ENCODE measurements at places on chromosomes 7 and 10. TPM values are rescaled to one million over a fixed set of nuclear protein-coding genes. Genes with fewer than 3 reads are reported as not detected.
A peak's percentile ranks its signal among the peaks of the same experiment; 100 is the strongest.

DNA sequence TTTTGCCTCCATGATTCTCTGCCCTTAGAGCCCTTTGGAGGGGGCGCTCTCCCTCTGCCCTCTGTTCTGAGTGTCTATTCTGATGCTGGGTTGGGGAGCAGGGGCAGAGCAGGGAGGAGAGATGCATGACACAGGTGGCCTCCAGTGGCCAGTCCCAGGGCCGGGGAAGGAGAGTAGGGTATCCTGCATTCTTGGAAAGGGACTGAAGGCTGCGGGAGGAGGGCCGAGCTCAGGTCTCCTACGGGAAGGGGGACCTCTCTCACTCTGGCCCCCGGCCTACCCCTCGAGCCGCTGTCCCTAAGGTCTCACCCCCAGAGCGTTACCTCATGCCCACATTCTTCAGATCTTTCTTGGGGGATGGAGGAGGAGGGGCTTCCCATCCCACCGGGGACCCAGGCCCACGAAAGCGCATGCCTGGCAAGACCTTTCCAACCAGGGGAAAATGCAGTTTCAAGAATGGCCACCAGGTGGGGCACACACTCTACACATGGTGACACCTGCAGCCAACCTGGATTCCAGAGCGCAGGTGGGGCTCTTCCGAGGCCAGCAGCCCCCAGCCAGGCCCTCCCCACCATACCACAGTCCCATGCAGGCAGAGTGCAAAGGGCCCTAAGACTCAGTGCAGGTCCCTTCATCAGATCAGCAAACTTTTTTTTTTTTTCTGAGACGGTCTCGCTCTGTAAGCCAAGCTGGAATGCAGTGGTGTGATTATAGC is 86.4 kb downstream of the MYL10 start:
- peak; percentile 40 for DNase-seq

The PRSS2 gene
- total RNA-seq = not detected

GRCh38 chr7:135448753-135449152 is 61.1 kb downstream of the CNOT4 start:
- no peak for DNase-seq

GRCh38 chr10:93462881-93463280 is 19.3 kb downstream of the MYOF start:
- peak; percentile 46 for DNase-seq

DNA sequence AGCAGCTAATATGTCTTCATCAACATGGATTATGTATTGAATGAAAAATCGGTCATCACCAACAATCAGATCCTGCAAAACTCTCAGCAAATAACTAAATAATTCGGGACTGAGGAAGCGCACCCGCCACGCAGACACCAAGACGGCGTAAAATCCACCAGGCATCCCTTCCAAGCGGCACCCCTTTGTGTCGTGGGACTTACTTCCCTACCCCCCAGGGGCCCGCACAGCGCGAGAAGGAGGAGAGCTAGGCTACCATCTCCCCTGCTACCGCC is 721 bp downstream of the ARL3 start:
- no peak for DNase-seq

DNA sequence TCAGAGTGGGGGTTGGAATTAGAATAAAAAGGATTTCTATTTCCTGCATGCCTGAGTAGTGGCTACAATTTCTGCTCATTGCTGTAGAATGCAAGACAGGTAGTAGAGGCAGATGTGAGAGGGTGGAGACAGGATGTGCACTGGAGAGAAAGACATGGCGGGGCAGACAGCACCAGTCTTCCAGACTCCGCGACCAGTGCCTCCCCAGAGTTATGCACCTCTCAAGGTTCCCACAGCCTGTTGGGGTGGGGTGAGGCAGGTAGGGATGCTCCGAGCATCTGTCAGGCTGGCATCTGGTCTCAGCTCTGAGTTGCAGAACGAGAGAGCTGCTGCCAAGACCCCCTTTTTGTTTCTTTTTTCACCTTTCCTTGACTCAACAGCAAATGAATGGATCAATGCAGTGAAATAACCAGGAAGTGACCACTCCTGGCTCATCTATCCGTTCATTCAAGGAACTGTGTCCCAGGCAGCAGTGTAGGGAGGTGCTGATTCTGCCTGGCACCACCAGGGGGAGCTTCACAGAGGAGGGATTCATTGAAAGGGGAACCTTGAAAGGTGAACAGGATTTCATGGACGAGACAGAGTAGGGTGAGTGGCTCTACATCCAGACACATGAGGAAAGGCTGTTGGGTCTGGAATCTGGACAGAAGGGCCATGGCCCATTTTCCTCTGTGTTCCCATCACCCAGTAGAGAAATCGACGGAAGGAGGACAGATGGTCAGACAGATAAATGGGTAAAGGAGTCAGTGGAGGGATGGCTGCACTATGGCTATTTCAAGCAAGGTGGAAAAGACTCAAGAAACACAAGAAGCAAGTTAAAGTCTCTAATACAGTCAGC is 17.2 kb upstream of the SLC18A3 start:
- DNase-seq = peak; percentile 24

GRCh38 chr10:37957841-37958240 is 18.6 kb downstream of the ZNF25 start:
- DNase-seq = no peak

The CALML5 gene
- not detected for total RNA-seq

The AOAH gene
- total RNA-seq = not detected

- DNase-seq = no peak
Observed at GRCh38 chr7:92200791-92201190, 21.8 kb upstream of the LRRD1 start.

DNA sequence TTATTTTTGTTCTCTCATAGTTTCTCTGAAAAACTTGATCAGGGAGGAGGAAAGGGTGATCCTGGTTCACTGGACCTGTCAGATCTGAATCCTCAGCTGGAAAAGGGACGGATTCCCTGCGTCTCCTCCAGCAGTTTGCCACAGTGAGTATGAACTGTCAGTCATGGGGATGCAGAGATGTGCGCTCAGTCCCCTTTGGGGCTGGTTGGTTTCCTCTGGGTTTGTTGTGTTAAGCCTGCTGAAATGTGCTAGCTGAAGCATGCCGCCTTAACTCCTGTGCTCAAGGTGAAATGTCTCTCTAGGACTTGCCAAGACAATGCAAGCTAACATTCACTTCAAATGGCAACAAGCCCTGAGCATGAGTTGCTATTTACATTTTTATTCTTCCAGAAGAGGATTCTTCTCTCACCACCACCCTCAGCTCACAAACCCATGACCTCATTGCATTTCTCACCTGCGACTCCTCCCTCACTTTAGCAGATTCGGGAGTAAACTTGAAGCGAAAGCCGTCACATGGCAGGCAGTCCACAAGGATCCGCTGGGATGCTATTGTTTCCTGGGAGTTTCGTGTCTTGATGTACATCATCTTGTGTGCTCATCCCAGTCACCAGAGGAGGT is 192.9 kb upstream of the FZD8 start:
- DNase-seq = no peak

The SFTPA1 gene
- total RNA-seq = not detected

The PVRIG gene
- not detected for total RNA-seq

The SORCS3 gene
- total RNA-seq = not detected

- DNase-seq = no peak
Observed at GRCh38 chr10:52662256-52662655, 110.3 kb downstream of the MBL2 start.

DNA sequence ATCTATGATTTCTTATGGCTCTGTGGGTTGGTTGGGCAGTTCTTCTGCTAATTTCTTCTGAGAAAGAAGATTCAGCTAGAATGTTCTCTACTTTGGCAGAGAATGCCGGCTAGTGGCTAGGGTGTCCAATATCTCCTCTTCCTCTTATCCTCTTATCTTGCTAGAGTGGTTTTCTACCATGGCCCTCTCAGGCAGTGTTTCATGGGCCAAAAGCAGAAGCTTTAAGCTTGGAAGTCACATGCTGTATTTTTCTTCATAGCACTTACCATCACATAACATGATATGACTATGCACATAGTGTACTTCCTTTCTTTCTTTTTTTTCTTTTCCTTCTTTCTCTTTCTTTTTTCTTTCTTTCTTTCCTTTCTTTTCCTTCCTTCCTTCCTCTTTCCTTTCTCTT is 140.0 kb downstream of the ITGB8 start:
- peak; percentile 12 for DNase-seq

The PLEKHS1 gene
- total RNA-seq = not detected

DNA sequence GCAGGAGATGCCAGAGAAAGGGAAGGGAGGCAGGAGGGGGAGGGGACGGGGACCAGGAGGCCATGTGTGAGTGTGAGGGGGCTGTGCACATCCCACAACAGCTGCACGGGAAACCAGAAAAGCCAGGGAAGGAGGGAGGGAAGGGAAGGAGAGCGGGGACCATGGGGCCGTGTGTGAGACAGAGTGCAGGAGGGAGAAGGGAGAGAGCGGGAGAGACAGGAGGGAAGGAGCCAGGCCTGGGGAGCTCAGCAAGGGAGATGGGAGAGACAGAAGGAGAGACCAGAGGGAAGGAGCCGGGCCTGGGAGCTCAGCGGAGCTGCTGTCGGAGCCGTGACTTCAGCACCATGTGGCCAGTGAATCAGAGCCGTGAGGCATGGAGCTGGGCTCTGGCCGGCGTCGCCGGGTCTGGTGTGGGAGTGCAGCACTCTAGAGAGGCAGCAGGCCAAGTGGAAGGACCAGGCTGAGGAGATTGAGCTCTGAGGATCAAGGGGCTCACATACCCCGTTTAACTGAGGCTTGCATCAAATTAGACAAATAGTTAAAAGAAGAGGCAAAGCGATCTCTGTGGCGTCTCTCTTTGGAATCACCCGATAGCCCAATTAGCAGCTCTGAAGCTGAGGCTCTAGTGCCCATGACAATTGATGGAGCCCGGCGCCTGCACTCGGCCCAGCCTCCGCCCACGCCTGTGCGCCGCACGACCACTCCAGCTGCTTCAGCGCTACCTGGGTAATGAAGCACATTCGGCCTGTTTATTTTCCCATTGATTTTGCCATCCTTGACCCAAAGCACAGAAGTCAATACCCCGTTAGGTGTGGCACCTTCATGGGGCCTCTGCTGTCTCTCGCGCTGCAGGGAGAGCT is 150.4 kb downstream of the MAD1L1 start:
- peak; percentile 76 for DNase-seq

DNA sequence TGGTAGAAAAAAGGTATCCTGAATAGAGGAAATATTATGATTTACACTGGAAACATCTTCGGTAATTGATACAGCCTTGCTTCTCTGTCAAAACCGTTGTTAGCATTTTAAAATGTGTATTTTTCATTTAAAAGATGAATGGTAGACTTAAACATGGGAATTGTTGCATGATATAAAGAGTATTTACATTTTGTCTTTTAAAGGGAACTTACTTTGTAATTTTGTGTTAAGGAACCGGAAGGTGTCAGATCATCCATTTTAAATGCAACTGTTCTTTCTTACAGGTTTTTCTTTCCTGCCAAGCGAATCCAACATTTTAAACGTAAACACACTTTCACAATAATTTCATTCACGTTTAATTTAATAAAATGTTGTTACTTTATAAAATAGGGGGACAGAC is 1.8 kb upstream of the IGF2BP3 start:
- DNase-seq = no peak

- DNase-seq = peak; percentile 52
Observed at GRCh38 chr10:9305018-9305655, 1250.6 kb downstream of the GATA3 start.

DNA sequence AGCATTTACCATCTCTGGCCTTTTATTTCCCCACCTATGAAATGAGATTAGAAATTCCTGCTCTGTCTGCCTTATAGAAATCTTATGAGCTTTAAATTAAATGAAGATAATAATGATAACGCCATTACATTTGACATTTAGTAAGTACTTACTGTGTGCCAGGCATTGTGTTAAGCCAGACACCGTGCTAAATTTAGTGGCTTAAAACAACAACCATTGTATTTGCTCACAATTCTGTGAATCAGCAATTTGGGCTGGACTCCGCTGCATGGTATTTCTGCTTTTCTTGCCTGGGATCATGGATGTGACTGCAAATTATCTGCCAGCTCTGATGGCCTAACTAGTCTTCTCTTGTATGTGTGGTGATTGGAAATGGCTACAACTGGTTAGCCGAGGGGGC is 56.4 kb upstream of the CCDC6 start:
- DNase-seq = no peak

The NUP205 gene
- total RNA-seq = 31.3 TPM

GRCh38 chr7:150838965-150839650 is 13.2 kb upstream of the AOC1 start:
- no peak for DNase-seq

The TMEM176A gene
- 61.1 TPM for total RNA-seq

DNA sequence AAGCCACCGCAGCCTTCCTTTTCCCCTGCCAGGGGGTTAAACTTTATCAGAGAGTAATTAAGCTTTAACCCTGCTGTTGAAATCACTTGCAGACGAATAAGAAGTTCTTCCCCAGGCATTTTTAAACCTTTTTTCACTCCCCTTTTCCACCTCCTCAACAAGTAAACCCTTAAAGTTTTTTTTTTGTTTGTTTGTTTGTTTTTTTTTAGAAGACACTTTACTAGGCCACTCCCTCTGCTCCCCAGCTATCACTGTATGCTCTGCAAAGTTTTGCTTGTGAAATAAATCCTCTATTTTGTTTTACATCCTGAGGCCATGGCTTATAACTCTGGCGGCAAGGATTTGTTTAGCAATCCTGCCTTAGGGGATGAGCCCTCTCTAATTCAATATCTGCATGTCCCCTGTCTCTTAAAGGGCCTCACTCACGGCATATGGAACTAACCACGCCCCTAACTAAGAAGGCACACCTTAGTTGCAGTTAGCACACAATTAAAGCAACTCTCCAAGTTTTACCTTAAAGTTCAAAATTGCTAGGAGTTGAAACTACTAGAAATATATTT is 1354.7 kb upstream of the LRRTM3 start:
- peak; percentile 3 for DNase-seq

DNA sequence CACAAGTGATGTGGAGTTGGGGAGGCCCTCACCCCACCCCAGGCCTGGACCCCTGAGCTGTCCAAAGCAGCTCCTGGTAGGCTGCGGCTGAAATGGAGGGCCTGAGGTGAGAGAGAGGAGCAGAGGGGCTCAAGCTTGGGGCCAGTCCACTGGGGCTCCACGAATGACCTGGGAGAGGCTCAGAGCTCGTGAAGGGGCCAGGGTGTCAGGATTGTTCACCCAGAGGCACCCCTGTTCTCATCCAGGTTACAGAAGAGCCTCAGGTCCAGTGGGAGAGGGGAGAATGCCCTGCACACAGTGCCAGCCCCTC is 102.2 kb upstream of the RET start:
- no peak for DNase-seq

DNA sequence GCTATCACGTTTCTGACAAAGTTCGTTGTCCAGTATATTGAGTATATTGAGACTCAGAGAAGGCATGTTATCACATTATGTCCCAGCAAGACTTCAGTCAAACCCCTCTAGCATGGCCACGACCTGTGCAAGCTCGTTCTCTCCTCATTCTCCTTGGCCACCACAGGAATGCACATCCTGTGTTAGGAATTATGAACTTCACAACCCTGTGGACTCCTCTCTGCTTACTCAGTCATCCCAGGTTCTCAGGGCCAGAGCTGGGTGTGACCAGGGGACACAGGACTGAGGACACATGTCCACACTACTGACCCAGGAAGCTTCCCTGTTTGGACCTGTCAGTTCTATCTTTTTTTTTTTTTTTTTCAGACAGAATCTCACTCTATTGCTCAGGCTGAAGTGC is 4.4 kb downstream of the SH2D4B start:
- peak; percentile 39 for DNase-seq

DNA sequence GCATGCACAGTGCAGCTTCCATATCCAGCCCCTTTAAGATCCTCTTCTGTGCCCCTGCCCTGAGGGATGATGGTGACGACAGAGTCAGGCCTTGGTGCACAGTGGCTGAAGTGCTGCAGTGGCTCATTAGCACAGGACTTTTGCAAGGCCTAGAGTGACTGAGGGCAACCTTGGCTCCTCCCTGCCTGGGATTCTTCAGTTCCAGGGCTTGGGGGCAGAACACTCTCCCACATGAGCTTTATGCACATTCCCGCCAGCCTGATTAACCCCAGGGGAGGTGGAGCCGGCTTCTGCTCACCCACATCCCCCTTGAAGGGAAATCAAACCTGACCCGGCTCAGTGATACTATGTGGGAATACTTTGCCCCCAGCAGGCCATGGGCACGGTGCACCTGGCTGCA is 253.4 kb downstream of the GALNT17 start:
- no peak for DNase-seq
